ENCODE measurements at places on chromosomes 11 and 22.

GRCh38 chr22:50576070-50576469 is 2.2 kb downstream of the CPT1B start:
- no peak for DNase-seq

DNA sequence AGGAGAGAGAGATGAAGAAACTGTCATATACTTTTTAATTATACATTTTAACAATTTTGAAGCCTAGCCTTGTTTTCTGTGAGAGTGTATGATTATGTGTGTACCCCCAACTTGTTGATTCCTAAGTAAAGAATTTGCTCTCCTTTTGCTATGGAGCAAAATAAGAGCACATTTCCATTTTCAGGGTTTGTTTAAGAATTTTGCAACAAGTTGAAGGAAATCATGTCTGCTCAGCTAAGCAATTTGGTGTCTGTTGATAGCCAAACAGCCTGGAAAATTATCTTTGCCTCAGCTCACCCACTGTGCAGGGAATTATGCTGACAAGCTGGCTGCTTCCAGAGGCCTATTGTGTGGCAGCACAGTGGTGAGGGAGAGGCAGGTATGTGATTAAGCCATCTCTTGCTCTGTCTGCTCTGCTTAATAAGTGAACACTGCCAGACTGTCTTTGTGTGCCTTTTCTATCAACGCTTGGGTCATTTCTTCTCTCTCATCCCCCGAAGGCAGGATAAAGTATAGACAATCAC is 135.1 kb upstream of the TTC12 start:
- DNase-seq: no peak

- DNase-seq: no peak
These were observed 36.6 kb downstream of the DCUN1D5 start for GRCh38 chr11:103055221-103055890.

GRCh38 chr11:7436657-7437056 is 48.6 kb upstream of the OLFML1 start:
- DNase-seq: no peak

DNA sequence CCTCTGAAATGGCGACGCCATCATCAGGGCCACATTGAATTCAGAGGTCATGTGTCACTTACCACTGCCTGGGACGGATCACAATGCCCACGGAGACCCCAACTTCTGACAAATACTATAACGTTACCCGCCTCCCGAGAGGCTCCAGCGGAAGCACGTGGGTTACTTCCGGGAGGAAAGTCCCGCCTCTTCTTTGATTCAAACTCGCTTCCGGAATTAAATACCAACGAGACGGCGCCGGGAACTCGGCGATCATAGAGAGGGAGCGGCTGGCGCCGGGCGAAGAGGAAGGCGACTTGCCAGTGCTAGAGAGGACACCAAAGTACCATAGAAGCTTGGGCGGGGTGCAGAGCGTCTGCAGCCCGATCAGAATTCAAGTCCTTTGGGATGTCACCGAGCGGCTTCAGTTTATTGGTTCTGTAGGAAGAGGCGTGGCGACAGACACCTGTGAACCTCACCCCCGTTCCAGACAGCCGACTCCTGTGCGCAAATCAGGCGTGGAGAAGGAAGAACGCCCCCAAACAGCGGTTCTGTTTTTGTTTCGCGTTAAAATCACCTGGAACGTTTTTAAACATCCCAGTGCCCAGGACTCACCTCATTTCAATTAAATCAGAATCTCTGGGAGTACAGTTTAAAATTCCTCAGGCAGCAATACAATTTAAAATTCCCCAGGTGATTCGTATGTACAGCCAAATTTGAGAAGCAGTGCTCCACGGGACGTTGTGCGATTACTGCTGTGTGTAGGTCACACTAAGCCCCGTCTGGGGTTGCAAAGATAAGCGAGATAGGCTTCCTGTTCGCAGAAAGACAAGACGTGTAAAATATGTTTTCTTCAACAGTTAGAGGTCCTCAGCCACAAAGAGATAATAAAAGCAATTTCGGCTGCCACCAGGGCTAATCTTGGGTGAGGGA is at the start of gene TIMM10:
Gene TIMM10, minus strand, starts transcription at position 159 of the 912 bp plus-strand sequence. CDS start 565 bp downstream, outside the sequence.
- DNase-seq: peak; percentile 90

- DNase-seq: no peak
These were observed 65.2 kb downstream of the FBXO7 start for GRCh38 chr22:32539631-32540421.

DNA sequence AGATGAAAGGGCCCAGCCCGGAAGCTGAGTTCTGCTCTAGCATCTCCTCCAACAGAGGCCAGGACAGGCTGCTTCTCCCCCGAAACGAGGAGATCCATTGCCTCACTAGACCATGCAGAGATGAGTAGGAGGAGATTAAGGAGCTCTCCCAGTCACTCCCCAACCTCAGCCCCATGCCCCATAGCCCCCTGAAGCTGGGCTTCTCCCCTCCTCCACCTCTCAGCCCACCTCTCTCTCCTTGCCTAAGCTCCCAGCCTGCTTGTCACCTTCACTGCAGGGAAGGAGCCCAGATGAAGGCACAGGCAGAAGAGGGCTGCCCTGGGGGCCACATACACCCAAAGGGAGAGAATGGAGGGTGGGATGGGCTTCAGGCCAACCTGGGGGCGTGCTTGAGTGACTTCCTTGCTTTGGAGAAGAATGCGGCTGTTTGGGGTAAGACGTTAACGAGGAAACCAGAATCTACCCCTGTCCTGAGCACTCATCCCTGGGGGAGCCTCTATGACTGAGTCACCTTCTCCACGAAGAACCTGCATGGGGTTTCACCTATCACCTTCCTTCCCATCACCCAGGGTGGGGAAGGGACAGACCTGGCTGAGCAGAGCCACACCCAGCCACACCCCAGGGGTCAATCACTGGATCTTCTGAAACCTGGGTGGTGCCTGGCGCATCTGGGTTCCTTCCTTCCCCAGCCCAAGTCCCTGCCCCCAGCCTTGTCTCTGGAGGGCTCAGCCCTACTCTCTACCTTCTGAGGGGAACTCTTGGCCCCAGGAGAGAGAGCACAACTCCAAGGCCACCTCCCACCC is 11.6 kb upstream of the GNAZ start:
- no peak for DNase-seq

DNA sequence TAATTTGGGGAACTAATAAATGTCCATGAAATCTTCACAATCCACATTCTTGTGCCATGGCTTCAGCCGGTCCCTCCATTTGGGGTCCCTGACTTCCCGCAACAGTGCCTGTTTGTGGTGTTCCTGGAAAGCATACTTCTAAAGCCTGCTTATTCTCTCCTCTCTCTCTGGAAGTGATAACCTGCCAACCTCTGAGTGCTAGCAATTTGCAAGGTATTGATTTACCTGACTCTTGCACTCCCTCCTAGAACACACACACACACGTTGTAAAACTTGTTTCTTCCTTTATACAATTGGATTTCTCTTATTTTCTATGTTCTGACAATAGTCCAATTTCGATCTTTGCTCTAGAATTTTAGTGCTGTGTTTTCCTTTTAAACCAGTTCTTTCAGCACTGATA is 58.5 kb downstream of the NXPE2 start:
- DNase-seq: no peak

DNA sequence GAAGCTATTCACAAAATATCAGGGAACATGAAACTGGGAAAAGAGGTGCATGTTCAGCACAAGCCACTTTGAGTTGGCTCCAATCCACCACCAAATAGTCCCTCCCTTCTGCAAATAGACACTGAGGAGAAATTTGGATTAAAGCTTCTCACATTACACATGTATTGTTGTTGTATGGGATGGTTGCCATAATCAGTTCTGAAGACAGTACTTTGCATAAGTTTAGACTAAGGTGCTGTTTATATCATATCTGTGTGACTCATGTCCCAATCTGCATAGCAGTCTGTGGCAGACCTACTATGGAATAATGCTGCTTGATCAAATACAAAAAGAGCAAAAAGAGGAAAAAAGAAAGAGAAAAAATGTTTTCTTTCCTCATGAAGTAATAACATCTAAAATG is 376.7 kb upstream of the DDI1 start:
- no peak for DNase-seq

GRCh38 chr22:44535362-44536095 is 37.5 kb upstream of the RTL6 start:
- DNase-seq: no peak

GRCh38 chr11:69576069-69576782 is 64.7 kb upstream of the CCND1 start:
- DNase-seq: no peak

- no peak for DNase-seq
These were observed 9.9 kb upstream of the SEC14L3 start for GRCh38 chr22:30481711-30482110.

DNA sequence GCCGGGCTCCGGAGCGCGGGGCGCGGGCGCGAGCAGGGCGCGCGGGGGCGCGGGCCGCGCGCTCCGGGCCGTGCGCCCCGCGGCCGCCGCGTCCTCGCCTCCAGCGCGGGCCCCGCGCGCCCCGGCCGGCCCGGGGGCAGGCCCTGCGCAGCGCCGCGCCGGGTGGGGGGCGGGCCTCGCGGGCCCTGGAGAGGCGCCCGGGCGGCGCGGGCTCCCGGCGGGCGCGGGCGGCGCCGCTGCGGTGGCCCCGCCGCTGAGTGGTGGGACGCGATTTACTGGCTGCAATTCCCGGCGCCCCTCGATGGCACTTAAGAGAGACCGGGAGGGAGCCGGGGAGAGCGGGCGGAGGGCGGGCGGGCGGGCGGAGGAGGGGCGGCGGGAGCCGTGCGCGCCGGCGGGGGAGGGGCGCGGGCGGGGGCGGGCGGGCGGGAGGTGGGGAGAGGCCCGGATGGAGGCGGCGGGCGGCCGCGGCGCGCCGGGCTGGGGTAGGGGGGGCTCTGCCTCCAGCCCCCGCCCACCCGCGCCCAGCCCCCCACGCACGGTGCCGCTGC is 73.2 kb upstream of the TCF20 start:
- DNase-seq: no peak

- DNase-seq: no peak
These were observed 93.8 kb upstream of the LRRC55 start for GRCh38 chr11:57087991-57088390.

DNA sequence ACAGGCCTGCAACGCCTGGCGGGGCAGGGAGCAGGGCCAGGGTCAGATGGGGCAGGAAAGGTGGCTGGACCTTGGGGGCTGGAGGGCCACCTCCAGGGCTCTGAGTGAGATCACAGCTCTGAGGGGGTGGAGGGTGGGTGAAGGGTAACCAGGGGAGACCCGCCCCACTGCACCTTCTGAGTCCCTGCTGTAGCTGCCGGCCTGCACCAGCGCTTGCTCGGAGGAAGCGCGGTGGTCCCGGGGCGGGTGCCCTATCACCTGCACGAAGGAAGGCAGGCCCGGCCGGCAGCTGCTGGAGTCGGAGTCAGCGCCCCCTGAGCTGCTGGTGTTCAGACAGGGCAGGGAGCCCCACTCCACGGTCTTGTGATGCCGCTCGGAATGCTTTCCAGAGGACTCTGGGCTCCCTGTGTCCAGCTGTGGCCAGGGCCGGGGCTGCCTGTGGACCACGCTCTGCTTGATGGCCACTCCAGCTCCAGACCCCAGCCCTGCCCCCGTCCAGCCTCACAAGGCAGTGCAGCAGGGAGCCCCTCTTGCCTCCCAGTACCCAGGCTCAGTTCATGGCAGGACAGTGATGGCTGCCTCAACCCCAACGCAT is 3.8 kb downstream of the LMNTD2 start:
- no peak for DNase-seq

DNA sequence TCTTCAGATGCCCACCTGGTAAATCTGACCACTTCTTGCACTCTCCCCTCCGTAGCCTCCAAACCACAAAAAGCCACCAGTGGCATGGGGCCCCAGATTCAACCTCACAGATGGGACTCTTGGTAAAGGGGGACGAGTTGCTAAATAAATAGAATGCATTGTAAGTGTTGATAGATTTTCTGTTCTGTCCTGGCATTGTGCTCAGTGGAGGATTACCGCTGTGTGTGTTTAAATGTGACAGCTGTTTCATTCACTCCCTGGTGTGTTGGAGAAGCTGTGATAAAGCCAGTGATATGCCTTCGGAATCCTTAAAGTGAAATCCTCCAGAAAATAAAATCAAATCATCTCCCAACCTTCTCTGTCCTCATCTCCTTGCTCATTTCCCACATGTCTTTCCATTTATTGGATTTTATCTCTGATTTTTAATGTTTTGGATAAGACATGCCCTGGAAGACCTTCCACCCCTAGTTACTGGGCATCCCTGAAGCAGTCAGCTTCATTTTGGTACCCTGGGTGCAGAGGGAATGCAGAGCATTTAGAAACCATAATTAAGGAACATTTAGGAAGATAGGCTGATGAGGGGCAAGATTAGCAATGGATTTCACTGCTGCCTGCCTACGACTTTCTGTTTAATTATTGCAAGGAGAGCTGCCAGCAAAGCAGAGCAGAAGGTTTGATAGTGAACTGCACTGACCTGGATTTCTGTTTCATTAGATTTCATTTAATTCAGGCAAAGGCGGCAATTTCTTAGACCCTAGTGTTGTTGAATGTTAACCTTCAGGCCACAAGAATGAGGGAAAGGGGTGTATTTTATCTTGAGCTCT is 460.9 kb upstream of the KIRREL3 start:
- DNase-seq: no peak

GRCh38 chr11:45410391-45411227 is 124.5 kb upstream of the SYT13 start:
- no peak for DNase-seq
